ENCODE measurements at places on chromosomes 3 and 15.

- DNase-seq, result no peak
These were observed 35.3 kb downstream of the HOMER2 start for GRCh38 chr15:82917249-82917648.

DNA sequence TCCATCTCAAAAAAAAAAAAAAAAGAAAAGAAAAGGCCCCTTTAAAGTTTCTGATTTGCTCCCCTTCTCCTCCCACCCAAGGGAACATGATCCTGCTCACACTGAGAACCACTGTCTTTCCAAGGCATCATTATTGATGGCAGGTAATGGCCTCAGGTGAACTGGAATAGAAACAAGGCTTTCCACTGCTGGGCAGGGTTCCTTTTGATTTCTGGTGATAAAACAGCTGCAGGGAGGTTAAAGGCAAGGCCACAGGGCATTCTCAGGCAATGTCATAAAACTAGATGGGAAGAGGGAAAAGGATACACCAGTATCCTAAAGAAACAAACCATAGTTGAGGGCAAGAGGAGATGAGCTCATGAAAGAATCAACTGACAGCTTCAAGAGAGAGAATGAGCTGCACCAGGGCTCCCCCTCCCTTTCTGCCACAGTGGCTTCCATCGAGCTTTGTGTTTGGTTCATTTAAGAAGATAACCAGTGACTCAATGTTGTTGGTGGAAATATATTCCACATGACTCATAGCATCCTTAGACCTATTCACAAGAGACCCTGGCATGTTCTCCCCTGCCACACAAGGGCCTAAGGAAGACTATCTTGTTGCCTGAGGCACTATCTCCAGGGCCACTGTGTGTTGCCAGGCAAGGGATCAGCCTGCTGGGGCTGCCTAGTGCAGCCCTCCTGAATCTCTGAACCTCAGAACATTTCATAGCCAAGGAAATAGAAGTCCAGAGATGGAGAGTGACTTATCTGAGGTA is 86.4 kb downstream of the WDR76 start:
- DNase-seq, result no peak

DNA sequence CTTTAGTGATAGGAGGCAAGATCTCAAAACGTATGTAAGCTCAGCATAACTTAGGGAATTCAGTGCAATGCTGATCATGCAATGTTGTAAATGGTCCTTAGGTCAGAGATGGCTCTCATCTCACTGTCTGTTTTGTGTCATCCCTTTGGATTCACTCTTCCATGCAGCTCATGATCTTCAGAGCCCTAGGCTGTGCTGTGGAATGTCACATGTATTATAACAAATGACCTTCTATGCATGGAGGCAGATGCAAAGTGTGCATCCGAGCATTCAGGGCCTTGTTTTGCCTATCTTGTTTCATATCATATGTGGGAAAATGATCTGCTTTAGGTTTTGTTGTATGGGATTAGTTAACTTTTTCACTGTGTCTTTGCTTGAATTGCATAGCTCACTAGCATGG is 40.5 kb upstream of the PDZRN3 start:
- DNase-seq, result no peak

- DNase-seq, result no peak
These were observed 11.5 kb upstream of the ANKRD28 start for GRCh38 chr3:15809313-15809712.

GRCh38 chr15:92541291-92542200 is 114.0 kb downstream of the FAM174B start:
- no peak for DNase-seq

DNA sequence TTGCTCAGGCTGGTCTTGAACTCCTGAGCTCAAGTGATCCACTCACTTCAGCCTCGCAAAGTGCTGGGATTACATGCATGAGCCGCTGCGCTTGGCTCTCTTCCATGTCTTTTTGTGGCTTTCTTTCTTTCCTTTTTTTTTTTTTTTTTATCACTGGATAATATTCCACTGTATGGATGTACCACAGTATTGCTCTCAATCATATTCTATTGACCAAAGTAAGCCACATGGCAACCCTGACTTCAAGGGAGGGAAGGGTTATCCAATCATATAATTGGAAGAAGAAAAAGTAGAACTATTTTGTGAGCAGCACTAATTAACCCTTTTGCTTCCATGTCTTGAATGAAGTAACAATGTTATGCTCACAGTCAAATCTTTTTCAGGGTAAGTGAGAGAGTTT is 307.0 kb upstream of the RASGRP1 start:
- DNase-seq, result no peak

DNA sequence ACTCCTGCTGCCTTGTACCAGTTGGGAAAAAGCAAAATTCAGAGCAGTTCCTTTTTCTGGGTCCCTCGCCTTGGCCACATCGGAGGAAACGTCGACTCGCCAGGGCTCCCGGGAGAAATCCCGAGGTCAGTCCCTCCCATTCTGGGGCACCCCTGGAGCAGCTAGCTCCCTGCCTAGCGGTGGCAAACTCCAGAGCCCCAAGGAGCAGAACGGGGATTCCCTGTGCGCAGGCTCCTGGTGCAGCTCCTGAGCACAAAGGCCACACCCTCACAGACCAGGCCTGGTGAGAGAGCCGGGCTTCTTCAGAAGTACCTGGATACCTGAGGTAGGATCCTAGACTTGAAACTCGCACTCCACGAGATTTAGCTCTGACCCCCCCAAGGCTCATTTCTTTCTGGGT is 2.6 kb downstream of the LRRC3B start:
- no peak for DNase-seq

GRCh38 chr15:68583321-68583720 is 4.5 kb downstream of the CORO2B start:
- DNase-seq, result no peak

- no peak for DNase-seq
These were observed 195.3 kb upstream of the PLSCR5 start for GRCh38 chr3:146800484-146800883.

GRCh38 chr3:53022647-53023046 is 23.2 kb downstream of the SFMBT1 start:
- no peak for DNase-seq

- DNase-seq, result no peak
These were observed 65.0 kb upstream of the SLC6A1 start for GRCh38 chr3:10927551-10927950.

GRCh38 chr15:31257286-31257685 is 69.3 kb upstream of the KLF13 start:
- DNase-seq, result no peak

DNA sequence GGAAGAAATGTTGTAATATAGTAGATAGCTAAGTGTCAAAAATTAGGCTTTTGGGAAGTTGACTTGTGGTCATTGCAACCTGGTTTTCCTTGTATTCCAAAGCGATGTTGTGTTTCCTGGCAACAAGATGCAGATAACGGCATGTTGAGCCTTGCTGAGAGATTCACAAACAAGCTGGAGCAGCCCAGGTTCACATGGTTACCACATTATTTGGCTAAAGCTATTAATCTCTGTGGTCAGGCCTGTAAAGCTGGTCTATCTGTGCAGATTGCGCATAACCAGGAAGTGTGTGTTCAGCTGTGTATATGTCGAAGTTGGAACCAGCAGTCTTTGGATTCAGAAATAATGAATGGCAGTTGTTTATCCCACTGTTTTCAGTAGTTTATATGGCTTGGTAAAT is 6.6 kb downstream of the TIPARP start:
- DNase-seq, result no peak

DNA sequence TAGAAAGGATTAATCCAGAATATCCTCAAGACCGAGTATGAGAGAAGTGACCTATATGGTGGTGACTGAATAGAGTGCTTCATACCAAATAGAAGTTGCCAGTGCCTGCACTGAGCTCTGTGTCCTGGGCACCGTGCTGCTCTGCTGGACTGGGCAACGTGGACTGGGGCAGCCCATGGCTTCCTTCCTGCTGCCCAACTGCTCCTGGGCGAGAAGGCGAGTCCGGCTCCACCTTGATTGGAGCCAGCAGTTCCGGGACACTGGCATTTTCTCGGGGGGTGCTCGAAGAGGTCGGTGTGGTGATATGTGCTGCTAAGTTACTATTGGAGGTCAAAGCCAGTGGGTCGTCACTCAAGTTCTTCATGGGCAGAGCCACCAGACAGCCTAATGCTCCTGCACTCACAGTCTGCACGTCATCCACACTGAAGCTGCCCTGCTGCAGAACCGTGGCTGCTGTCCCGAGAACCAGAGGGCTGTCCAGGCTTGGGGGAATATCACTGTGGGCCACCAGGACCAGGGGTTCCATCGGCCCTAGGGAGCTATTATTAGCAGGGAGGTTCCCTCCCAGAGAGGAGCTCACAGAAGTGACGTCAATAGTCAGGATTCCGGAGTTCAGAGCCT is 14.1 kb downstream of the ZXDC start:
- DNase-seq, result no peak

GRCh38 chr3:11238060-11238459 is 34.1 kb upstream of the ATG7 start:
- no peak for DNase-seq

DNA sequence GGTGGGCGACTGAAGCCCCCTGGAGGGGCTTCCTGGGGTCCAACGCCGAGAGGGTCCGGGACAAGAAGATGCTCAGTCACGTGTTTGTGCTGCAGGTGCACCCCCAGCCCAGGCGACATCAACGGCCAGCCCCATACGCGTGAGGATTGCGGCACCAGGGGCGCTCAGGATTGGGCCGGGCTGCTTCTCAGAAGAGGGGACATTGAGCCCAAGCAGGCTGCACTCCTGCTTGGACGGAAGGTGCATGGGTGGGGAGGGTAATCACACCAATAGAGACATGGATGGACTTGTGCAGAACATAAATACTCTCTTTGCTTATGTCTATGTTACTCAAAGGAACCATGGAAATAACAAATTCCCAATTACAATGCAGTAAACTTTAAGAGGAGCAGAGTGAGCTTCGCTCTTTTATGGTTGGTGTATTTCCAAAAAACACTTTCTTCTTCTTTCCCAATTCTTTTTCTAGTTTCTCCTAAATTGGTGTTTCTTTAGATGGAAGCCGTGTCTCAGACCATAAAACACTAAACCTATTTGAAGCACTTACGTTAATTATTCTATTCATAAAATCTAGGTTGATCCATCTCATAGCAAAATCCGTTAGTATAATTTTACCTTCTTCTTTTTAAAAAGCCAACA is 182.7 kb downstream of the GOLGA6L6 start:
- DNase-seq, result no peak

GRCh38 chr15:38512901-38513300 is 51.7 kb downstream of the RASGRP1 start:
- DNase-seq, result no peak

DNA sequence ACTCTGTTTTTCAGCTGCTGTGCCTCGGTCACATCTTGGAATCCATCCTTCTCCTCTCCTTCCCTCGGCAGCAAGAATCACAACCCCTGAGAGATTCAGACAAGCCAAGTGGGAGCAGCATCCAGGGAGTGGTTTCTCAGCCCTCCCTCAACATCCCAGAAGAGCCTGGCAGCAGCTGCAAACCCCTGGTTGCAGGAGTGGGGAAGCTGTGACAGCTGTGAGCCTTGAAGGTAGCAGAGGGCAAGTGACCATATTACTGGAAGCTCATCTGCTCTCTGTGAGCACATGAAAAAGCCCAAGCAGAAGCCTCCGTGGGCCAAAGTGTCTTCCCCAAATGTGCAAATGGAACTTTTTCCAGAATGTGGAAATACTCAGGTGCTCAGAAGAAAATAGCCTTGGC is 312.9 kb downstream of the NTRK3 start:
- no peak for DNase-seq

DNA sequence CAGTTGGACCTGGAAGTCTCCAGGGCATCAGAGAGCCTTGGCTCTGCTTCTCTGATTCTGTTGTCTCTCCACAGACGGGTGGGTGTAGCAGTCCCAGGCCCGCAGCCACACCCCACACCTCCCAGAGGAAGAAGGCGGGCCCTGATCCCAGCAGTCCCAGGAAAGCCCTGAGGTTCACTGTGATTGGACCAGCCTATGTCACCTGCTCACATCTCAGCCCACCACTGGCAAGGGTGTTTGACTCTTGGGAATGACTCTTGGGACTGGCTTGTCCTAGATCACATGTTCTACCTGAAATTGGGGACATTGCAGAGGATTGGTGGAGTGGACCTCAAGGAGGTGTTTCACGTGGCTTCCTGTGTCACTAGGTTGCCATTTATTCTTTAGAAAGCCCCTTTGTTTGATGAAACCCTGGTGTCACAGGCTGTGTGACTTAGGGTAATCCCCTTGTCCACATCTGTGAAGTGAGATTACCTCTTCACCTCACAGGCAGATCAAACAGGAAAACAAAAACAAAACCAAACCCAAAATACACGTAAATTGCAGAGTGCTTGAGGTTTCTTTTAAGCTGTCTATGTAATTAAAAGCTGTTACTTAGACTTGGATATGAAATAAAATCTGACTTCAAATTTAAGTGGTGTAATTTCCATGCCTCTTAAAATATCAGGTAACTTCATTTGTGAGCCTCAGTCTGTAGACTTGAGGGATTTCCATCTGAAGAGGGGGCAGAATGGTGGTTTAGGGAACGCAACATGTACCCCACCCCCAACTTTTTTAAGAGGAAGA is 26.7 kb downstream of the FLNB start:
- DNase-seq, result no peak

- DNase-seq, result no peak
These were observed 2.3 kb downstream of the IL5RA start for GRCh38 chr3:3107858-3108257.

GRCh38 chr15:86001200-86001599 is 78.5 kb upstream of the AGBL1 start:
- no peak for DNase-seq

DNA sequence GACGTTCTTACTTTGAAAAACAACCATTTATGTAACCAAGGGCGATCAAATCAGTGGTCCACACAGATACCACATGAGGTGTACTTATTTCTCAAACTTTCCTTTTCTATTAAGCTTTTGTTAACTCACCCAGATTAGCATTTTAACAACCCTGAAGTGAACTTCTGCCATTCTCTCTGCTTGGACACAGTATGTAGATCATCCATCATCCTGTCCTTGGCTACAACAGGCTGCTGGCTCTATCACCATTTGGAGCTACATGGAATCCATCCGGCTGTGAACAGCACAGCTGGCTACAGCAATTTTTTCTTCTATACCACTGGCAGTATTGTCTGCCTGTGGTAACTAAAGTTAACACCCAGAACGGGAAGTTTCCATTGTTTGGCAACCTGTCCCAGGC is 4.4 kb downstream of the SEMA6D start:
- DNase-seq, result no peak

GRCh38 chr15:59649603-59650002 is 7.7 kb downstream of the GTF2A2 start:
- no peak for DNase-seq

- no peak for DNase-seq
These were observed 294.0 kb downstream of the SOX2 start for GRCh38 chr3:182005701-182006100.

GRCh38 chr15:46127361-46127874 is 492.6 kb downstream of the SQOR start:
- DNase-seq, result no peak
